Spleen (tissue), 13 donors: ENCODE measurements at places on chromosomes 3 and 15. TPM values are rescaled to one million over a fixed set of nuclear protein-coding genes. Genes with fewer than 3 reads are reported as not detected.

GRCh38 chr3:194675680-194676079 lies 3.7 kb upstream of the LSG1 start:
- H3K4me3 ChIP-seq, result no peak overlapping the region
- no peaks in the 10 kb centered on the region for H3K36me3 ChIP-seq
- DNase-seq, result no peak
- no peak overlapping the region for H3K27ac ChIP-seq
- no peaks in the 10 kb centered on the region for H3K27me3 ChIP-seq

GRCh38 chr3:128864351-128864811 lies 15.0 kb upstream of the ACAD9 start:
- H3K4me3 ChIP-seq, result no peak overlapping the region
- peaks cover 15% of the 10 kb centered on the region for H3K4me1 ChIP-seq
- peak overlapping the region; percentile 45 for H3K27ac ChIP-seq
- DNase-seq, result peak; percentile 54
- H3K36me3 ChIP-seq, result no peaks in the 10 kb centered on the region

GRCh38 chr3:58179235-58180098 lies 31.3 kb downstream of the DNASE1L3 start:
- H3K4me1 ChIP-seq, result peaks cover 6% of the 10 kb centered on the region
- no peaks in the 10 kb centered on the region for H3K36me3 ChIP-seq
- H3K27ac ChIP-seq, result no peak overlapping the region
- no peaks in the 10 kb centered on the region for H3K27me3 ChIP-seq
- peak; percentile 63 for DNase-seq

DNA sequence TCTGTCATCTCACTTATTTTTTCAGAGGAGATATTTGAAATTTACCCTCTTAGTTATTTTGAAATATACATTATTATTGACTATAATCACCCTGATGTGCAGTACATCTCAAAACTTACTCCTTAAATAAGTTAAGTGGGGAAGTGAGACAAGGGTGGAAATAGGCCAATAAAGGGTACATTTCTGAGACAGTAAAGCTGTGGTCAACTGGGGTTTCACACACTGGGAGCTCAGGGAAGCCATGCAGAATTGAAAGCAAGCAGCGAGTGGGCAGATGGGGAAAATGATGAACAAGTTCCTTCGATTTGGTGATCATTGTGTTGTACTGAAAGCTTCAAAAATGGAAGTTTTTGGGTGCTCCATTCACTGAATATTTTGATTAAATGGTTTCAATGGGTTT lies 21.6 kb upstream of the MOBP start:
- peaks cover 6% of the 10 kb centered on the region for H3K4me1 ChIP-seq
- H3K27ac ChIP-seq, result no peak overlapping the region
- no peaks in the 10 kb centered on the region for H3K36me3 ChIP-seq
- no peaks in the 10 kb centered on the region for H3K27me3 ChIP-seq
- H3K4me3 ChIP-seq, result no peak overlapping the region
- no peak for DNase-seq

DNA sequence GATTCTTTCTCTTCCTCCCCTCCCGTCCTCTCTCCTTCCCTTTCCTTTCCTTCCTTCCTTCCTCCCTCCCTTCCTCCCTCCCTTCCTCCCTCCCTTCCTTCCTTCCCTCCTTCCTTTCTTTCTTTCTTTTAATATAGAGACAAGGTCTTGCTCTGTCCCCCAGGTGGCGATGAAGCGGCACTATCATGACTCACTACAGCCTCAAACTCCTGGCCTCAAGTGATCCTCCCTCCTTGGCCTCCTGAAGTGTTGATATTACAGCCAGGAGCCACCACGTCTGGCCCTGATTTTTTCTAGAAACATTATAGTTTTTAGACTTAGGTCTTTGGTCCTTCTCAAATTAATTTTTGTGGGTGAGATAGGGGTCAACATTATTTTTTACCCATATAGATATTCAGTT lies 15.5 kb downstream of the GRM2 start:
- H3K4me3 ChIP-seq, result no peak overlapping the region
- H3K27ac ChIP-seq, result no peak overlapping the region
- no peaks in the 10 kb centered on the region for H3K36me3 ChIP-seq

DNA sequence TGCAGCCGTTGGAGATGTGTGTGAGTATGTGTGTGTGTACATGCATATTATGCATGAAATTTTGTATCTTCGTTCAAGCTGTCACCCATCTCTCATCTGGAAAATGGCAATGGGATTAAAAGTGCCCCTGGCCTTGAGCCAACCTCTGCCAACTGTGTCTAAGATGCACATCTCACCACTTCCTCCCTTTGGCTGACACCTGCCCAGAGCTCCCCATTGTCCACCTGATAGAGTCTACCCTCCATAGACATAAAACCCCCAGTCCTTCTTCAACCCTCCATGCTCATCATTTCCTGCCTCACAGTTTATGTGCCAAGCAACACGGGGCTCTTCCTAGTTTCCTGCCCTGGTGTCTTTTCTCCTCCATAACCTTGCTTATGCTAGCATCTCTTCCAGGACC lies 187.5 kb upstream of the HES1 start:
- no peaks in the 10 kb centered on the region for H3K4me1 ChIP-seq
- H3K36me3 ChIP-seq, result no peaks in the 10 kb centered on the region
- no peaks in the 10 kb centered on the region for H3K27me3 ChIP-seq
- no peak overlapping the region for H3K4me3 ChIP-seq

DNA sequence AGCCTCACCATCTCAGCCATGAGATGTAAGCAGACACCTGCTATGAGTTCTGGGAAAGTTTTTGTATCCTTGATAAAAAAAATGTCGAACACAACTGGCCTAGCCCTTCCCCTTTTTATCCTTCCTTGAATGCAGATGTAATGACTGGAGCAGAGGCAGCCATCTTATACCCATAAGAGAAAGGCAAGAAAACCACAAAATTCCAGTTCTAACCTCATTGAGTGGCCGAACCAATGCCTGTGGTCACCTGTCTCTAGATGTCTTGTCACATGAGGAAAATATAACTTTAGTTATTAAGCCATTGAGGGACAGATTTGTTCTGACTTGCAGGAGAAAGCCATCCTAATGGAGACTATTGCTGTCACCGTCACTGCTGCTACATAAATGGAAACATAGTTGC lies 80.4 kb upstream of the SLC6A6 start:
- H3K4me3 ChIP-seq, result no peak overlapping the region
- H3K36me3 ChIP-seq, result no peaks in the 10 kb centered on the region
- no peaks in the 10 kb centered on the region for H3K4me1 ChIP-seq

DNA sequence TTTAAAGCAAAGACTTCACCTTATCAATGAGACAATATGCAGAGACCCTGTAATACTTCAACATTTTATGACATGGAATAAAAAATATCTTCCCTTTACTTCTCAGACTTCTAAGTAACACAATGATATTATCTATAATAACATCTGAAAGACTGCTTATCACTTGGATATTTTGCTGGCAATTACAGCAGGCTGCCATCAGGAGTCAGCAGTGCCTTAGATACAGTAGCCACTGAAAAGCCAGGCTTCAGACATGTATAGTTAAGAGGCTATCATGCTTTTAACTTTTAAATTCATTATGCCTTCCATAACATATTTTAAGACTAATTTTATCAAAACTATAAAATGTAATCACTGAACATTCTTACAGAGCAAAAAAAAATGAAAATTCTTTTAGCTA lies 227.5 kb downstream of the NEK10 start:
- no peak for DNase-seq
- H3K4me3 ChIP-seq, result no peak overlapping the region
- no peaks in the 10 kb centered on the region for H3K4me1 ChIP-seq
- no peaks in the 10 kb centered on the region for H3K36me3 ChIP-seq

DNA sequence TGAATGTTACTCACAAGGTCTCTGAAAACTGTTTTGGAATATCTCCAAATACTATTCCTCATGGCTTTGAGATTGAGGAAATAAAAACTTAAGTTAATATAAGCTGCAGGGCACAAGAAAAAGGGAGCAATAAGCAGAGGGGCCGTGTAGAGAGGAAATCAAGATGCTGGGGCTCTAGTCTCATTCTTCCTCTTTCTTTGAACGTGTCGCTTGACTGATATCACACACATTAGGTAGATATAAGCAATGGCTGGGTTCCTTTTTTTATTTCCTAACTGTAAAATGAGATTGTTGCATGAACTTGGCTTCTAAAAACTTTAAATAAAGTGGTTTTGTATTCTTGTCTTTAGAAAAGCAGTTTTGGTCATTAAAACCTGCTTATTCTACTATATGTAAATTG lies 326.7 kb upstream of the ROPN1 start:
- H3K27ac ChIP-seq, result no peak overlapping the region
- no peak overlapping the region for H3K4me3 ChIP-seq
- DNase-seq, result no peak
- H3K36me3 ChIP-seq, result no peaks in the 10 kb centered on the region
- no peaks in the 10 kb centered on the region for H3K4me1 ChIP-seq

- H3K36me3 ChIP-seq, result no peaks in the 10 kb centered on the region
- DNase-seq, result no peak
- H3K27me3 ChIP-seq, result no peaks in the 10 kb centered on the region
Observed at GRCh38 chr3:83438188-83438587, 1520.6 kb upstream of the CADM2 start.

DNA sequence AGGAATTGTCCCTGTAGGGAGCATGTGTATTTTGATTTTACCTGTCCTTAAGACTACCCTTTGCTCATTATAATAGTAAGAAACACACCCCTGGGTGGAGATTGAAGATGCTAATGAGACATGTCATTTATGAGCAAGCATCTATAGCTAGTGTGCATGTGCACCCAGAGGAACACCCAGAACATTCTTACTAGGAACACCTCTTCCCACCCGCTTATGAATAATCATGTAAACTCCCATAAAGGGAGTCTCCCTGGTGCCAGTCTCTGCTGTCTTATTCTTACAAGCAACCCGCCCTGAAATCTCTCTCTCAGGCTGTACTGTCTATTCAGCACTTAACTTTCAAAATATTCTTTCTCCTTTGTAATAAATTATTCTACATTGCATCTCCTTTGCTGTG lies 1227.3 kb downstream of the ROBO1 start:
- H3K36me3 ChIP-seq, result no peaks in the 10 kb centered on the region
- no peak overlapping the region for H3K27ac ChIP-seq
- DNase-seq, result no peak
- no peaks in the 10 kb centered on the region for H3K27me3 ChIP-seq

GRCh38 chr3:149726716-149727407 lies 25.4 kb downstream of the COMMD2 start:
- no peaks in the 10 kb centered on the region for H3K27me3 ChIP-seq
- H3K4me3 ChIP-seq, result no peak overlapping the region
- H3K4me1 ChIP-seq, result no peaks in the 10 kb centered on the region
- H3K36me3 ChIP-seq, result no peaks in the 10 kb centered on the region

- H3K4me1 ChIP-seq, result no peaks in the 10 kb centered on the region
- no peaks in the 10 kb centered on the region for H3K36me3 ChIP-seq
- H3K4me3 ChIP-seq, result no peak overlapping the region
- H3K27me3 ChIP-seq, result no peaks in the 10 kb centered on the region
- H3K27ac ChIP-seq, result no peak overlapping the region
Observed at GRCh38 chr15:87671289-87671688, 585.2 kb downstream of the NTRK3 start.

DNA sequence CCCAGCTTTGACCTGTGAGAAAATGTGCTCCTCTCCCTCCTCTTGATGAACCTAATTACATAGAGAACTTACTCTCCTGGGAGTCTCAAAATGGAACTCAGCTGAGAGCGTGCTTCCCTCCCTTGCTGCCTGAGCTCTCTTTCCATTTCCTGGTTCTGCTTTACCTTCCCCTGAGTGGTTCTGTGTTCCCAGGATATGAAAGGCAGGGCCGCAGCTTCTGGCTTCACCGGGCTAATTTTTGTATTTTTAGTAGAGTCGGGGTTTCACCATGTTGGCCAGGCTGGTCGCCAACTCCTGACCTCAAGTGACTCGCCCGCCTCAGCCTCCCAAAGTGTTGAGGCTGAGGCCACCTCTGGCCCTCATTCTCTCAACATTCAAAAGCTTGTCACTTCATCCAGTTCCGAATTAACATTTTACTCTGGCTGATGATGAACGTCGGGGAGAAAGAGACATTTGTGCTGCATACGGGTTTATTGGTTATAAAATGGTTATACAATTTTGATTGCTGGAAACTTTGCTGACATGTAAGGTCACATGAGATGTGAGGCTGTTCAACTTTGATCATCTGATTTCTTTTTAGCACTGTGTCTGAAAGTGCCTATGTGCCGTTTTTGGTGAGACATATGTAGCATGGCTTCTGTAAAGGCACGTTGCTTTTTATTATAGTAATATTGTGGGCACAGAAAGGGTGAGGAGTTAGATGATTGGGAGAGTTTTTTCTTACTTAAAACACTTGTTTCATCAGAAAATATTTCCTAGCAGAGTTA lies 6.6 kb downstream of the PLS1 start:
- H3K27me3 ChIP-seq, result no peaks in the 10 kb centered on the region
- H3K27ac ChIP-seq, result no peak overlapping the region
- H3K36me3 ChIP-seq, result no peaks in the 10 kb centered on the region
- H3K4me3 ChIP-seq, result no peak overlapping the region

DNA sequence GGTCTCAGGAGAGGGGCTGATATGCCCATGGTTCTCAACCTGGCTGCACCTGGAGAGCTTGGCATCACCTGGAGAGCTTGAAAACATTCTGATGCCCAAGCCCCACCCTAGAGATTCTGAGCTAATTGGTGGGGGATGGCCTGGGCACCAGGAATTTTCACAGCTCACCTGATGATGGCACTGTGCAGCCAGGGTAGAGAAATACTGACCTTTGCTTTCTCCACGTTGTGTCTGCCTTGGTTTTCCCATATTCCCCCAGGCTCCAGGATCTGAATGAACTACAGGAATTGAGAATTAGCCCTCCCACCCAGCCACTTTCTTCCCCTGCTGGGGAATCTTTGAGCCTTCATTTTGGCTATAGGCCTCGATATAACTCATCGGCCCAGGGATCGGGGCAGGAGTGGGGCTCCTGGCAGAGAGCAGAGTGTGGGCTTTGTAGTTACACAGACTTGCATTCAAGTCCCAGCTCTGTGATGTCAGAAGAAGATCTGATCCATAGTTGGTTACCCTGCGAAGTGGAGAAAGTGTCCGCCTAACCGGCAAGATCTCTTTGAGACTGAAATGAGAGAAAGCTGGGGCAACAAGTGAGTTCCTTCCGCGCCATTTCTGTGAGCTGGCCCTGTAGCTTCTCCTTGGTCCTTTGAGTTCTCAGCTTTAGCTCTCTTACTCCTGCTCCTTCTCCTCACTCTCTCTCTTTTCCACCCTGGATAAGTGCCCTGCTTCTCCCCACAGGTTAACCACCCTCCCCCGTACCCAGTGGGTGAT lies 33.1 kb upstream of the UBE2Q2 start:
- no peak overlapping the region for H3K27ac ChIP-seq
- no peaks in the 10 kb centered on the region for H3K36me3 ChIP-seq
- no peaks in the 10 kb centered on the region for H3K4me1 ChIP-seq

- H3K4me1 ChIP-seq, result no peaks in the 10 kb centered on the region
- H3K27ac ChIP-seq, result no peak overlapping the region
- no peak for DNase-seq
Observed at GRCh38 chr15:66014635-66015182, 145.4 kb downstream of the RAB11A start.

- no peak for DNase-seq
- H3K36me3 ChIP-seq, result no peaks in the 10 kb centered on the region
- H3K4me1 ChIP-seq, result no peaks in the 10 kb centered on the region
- no peak overlapping the region for H3K27ac ChIP-seq
- H3K4me3 ChIP-seq, result no peak overlapping the region
Observed at GRCh38 chr3:127254033-127254644, 33.7 kb downstream of the PRR20G start.

GRCh38 chr3:46213201-46213600 lies 5.1 kb upstream of the CCR1 start:
- H3K36me3 ChIP-seq, result no peaks in the 10 kb centered on the region
- peak overlapping the region; percentile 9 for H3K27ac ChIP-seq
- H3K27me3 ChIP-seq, result no peaks in the 10 kb centered on the region
- peaks cover 31% of the 10 kb centered on the region for H3K4me1 ChIP-seq
- no peak for DNase-seq

SYNPR gene
- polyA plus RNA-seq, result not detected

GOLGA6L7 gene
- not detected for polyA plus RNA-seq

DOCK3 gene
- 0.08 TPM for polyA plus RNA-seq

TSEN2 gene
- 12.6 TPM for polyA plus RNA-seq

SNX4 gene
- polyA plus RNA-seq, result 12.8 TPM

ZNF774 gene
- polyA plus RNA-seq, result 0.17 TPM

SLC9C1 gene
- polyA plus RNA-seq, result not detected

STAB1 gene
- 1,994 TPM for polyA plus RNA-seq
